Breast epithelium (tissue), 4 donors: ENCODE measurements at places on chromosomes 3 and 15.

GRCh38 chr3:23926246-23926645 lies 9.3 kb downstream of the RPL15 start:
- no peaks in the 10 kb centered on the region for H3K36me3 ChIP-seq
- no peak for DNase-seq
- H3K4me1 ChIP-seq, result no peaks in the 10 kb centered on the region

- DNase-seq, result peak; percentile 48
- peak overlapping the region; percentile 49 for H3K4me3 ChIP-seq
- H3K4me1 ChIP-seq, result no peaks in the 10 kb centered on the region
- peak overlapping the region; percentile 82 for H3K27ac ChIP-seq
- no peaks in the 10 kb centered on the region for H3K36me3 ChIP-seq
These were observed 133.3 kb downstream of the TBC1D2B start for GRCh38 chr15:77944002-77944867.

DNA sequence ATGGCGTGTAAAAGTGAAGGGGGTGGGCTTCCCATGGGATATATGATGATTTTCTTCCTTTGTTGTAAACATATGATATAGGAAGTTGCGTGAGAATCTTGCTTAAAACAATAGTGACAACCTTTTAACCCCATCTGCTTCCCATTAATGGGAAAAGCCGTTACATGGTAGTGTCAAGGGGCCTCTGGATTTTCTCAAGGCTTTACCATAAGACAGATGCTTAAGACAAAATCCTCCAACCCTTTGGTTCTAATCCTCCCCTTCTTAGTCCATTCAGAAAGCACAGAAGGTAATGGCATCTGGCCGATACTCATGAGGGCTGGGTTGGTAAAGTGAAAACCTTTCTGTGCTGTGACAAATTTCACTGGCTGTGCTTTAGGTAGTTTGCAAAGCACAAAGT lies 25.0 kb downstream of the DPH3 start:
- no peak for DNase-seq
- no peaks in the 10 kb centered on the region for H3K4me1 ChIP-seq
- H3K27me3 ChIP-seq, result no peaks in the 10 kb centered on the region
- no peaks in the 10 kb centered on the region for H3K36me3 ChIP-seq
- H3K27ac ChIP-seq, result peak overlapping the region; percentile 82

DNA sequence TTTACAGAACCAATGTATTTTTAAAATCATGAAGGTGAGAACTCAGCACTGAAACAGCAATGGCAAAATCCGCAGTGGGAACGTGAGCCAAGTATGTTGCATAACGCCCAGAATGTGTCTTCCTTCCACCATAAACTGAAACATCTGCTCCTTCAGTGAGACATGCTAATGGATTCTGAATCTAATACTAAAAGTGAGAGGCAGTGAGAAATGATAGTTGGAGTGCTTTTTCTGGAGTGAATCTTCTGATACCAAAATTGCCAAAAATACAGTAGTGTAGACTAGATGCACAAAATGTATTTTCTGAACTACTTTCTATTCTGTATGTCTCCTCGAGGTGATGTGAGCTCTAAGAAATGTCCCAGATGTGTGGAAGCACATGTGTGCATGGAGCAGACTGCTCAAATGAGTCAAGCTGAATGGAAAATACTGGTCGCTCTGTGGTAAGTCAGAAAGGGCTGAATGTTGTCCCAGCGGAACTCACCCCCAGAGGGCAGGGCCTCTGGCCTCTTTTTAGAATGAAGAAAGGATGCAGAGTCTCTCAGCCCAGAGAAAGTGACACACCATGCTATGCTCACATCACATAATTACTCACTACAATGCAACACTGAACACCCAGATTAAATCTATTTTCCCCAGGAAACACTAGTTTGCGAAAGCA lies 73.0 kb downstream of the ATP10A start:
- H3K4me3 ChIP-seq, result no peak overlapping the region
- peak overlapping the region; percentile 54 for H3K27ac ChIP-seq
- H3K4me1 ChIP-seq, result no peaks in the 10 kb centered on the region
- DNase-seq, result no peak
- no peaks in the 10 kb centered on the region for H3K27me3 ChIP-seq

GRCh38 chr3:107989661-107990060 lies 101.2 kb downstream of the CD47 start:
- peaks cover 9% of the 10 kb centered on the region for H3K4me1 ChIP-seq

DNA sequence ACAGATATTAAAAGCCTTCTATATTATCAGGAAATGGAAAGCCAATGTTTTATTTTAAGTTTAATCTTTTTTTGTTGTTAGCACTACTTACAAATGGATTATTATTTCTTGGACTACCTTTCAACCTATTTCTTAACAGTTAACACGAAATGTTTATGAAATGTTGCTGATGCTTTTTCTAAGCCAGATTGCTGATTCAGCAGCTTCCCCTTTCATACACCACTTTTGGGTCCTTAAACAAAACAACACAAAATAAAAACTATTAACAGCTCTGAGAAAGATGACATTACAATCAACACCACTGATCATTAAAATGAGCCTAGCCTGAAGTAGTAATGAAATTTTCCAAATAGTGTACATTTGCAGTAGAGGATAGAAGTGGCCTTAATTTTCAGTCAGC lies 99.2 kb upstream of the VEPH1 start:
- DNase-seq, result no peak
- no peak overlapping the region for H3K27ac ChIP-seq
- no peaks in the 10 kb centered on the region for H3K27me3 ChIP-seq
